ENCODE measurements at places on chromosomes 11 and 22.

DNA sequence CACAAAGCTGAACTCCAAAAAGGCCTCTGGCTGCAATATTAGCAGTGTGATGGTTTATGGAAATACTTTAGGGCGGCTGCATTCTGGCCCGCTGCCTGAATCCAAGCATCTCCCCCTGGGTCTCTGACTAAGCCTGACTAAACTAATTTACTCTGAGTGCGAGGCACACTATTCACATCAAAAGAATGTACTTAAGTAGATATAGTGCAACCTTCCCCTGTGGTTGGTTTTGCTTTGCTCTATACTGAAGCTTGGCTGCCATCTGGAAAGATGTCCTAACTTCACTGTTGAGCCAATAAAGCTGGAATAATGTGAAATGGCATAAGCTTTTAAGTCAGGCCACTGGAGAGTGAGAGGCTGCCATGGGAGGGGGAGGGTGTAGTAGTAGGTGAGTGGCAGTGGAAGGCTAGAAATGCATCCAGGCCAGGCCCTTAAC is 321.6 kb downstream of the AASDHPPT start:
- peak; percentile 78 for DNase-seq

DNA sequence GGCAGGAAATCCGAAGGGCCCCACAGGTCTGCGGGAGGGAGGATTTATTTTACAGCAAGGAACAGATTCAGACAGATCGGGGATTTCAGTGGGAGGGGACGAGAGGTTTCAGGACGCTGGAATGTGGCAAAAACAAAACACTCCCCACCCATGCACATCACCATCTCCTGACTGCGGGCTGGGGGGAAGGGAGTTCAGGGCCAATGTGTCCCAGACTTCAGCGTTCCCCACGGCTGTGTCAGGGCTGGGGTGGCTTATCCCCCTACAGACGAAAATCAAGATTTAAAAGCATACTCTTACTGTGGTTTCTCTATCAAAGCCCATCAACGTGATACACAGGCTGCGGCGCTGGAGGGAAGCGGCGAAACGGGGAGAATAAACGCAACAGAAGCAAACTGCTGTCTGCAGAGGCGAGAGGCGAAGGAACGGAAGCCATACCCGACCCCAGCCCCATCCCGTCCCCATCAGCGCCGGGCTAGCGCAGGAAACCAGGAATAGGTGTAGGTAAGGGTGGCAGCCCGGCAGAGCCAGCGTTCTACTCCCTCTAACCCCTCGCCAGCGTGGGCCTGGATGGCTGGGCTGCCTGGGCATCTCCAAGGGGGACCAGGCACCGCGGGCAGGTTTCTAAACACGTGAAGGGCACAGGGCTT is 2.7 kb downstream of the TENM4 start:
- peak; percentile 78 for DNase-seq

GRCh38 chr11:102026217-102026616 is 21.0 kb upstream of the CFAP300 start:
- no peak for DNase-seq

- DNase-seq, result no peak
Observed at GRCh38 chr11:133716602-133717001, 128.7 kb downstream of the SPATA19 start.

GRCh38 chr11:47464483-47464882 is 15.5 kb upstream of the RAPSN start:
- DNase-seq, result no peak

DNA sequence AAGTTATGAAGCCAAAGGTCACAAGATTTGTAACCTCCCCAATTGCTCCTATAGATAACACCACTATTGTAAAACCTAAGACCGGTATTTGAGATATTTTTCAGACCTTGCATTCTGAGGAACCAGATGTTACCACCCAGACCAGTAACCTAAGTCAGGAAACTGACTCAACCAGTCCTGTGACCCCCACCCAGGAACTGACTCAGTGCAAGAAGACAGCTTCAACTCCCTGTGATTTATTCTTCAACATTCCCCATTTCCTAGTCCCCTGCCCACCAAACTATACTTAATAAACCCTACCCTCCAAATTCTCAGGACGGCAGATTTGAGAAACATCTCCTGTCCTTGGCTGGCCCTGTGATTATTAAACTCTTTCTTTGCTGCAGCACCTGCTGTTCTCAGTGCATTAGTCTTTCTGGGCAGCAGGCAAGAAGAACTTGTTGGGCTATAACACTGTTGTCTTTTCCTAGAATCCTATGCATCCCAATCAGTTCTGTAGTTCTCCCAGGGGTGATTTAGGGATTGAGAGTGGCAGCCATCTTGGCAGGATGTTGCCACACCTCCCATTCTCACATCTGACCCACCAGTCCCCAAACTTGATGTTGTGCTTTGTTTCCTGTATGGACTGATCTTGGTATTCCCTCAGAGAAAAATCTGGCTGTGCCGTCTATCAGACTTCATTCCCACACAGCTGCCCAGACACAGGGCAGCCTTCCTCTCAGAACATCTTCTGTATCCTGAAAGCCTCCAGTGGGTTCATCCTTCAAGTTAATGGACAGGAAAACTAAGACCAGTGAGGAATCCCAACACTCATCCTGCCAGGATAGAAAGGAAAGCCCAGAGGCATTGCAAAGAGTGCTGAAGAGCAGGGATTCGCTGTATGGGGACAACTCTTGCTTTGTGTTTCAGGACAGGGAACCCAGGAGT is 104.0 kb downstream of the PDE2A start:
- DNase-seq, result no peak

DNA sequence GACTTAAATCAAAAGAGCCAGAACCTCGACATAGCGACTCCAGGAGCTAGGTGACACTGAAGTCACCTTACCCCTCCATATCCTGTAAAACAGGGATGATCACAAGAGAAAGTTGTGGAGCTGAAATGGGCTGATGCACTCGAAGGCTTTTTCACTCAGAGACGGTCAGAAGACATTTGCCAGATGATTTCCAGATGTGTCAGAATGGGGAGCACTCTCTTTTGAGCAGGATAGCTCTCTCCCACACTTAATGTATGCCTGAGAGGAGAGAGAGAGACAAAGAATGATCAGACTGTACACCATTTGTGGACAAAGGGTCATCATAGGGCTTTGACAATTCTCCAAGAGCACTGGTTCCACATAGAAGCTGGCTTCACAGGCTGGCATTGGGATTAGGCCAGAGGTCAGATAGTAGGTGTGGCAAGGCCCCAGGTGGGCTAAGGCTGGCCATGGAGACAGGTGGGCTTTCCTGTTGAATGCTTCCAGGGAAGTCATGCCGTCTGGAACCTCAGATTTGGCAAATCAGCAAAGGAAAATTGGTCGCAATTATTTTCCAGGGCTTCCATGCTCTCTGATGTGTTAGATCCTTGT is 42.3 kb upstream of the ETS1 start:
- DNase-seq, result peak; percentile 52

- no peak for DNase-seq
Observed at GRCh38 chr11:88448131-88448670, 110.7 kb upstream of the CTSC start.

- DNase-seq, result no peak
Observed at GRCh38 chr22:48531761-48532435, 1295.8 kb downstream of the BRD1 start.

DNA sequence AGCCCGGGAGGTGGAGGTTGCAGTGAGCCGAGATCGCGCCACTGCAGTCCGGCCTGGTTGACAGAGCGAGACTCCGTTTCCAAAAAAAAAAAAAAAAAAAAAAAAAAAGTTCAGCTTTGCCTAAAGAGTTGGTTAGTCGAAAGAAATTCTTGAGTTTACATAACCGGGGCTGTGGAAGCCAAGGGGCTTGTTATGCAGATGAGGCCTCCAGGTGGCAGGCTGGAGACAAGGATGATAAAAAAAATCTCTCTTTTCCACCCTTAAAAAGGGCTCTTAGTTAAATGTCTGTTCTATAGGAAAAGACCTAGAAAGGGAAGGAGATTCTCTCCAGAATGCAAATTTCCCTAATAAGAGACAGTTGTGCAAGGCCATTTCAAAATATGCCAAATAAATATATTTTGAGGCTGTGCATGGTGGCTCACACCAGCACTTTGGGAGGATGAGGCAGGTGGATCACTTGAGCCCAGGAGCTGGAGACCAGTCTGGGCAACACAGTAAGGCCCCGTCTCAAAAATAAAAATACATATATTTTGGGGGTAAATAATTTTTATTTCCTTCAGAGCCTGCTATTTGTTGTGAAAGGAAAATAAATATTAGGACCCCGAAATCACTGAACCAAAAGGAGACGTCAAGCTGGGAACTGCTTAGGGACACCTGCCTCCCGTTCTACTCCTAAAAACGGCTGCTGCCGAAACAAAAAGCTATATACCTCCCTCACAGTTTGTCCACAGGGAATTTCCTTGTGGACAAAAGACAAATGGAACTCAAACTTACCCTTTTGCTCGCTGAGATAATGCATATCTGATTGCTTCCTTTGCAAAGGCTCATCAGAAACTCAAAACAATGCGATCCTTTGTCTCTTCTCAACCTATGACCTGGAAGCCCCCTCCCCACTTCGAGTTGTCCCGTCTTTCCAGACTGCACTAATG is 2.4 kb upstream of the IFITM2 start:
- DNase-seq, result no peak

DNA sequence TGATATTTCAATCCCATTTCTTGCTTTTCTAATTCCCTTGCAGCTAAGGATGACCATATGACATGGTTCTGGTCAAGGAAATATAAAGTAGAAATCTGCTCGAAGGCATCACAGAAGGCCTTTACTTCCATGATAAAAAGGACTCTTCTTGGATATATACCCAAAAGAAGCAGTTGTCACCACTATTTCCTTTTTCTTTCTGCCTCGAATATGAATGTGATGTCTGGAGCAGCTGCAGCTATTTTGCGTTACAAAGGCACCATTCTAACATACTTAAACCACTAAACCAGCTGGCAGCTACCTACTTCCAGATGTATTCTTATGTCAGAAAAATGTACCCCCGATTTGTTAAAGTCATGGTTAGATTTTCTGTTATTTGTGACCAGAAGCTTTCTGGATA is 18.9 kb downstream of the EXPH5 start:
- no peak for DNase-seq

GRCh38 chr11:94801866-94802460 is 33.8 kb downstream of the AMOTL1 start:
- no peak for DNase-seq

- DNase-seq, result no peak
Observed at GRCh38 chr22:19819911-19820879, 34.5 kb downstream of the GNB1L start.

DNA sequence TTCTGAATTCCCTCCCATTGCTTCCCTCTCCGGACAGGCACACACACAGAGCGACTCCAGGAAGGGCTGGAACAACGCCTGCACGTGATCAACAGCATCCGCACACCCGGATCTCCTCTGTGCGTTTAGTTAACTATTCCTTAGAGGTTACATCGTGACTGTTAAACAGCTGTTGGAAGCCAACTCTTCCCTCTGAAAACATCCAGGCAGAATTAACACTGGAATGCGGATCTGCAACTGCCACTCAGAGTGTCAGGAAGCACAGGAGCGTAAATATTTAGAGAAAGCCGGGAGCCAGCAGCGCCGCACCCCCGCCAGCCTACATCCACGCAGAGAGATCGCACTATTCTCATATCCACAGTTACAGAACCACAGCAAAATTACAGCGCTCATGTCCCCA is 46.2 kb downstream of the SHANK2 start:
- no peak for DNase-seq

- no peak for DNase-seq
Observed at GRCh38 chr11:115226556-115226955, 277.7 kb downstream of the CADM1 start.

DNA sequence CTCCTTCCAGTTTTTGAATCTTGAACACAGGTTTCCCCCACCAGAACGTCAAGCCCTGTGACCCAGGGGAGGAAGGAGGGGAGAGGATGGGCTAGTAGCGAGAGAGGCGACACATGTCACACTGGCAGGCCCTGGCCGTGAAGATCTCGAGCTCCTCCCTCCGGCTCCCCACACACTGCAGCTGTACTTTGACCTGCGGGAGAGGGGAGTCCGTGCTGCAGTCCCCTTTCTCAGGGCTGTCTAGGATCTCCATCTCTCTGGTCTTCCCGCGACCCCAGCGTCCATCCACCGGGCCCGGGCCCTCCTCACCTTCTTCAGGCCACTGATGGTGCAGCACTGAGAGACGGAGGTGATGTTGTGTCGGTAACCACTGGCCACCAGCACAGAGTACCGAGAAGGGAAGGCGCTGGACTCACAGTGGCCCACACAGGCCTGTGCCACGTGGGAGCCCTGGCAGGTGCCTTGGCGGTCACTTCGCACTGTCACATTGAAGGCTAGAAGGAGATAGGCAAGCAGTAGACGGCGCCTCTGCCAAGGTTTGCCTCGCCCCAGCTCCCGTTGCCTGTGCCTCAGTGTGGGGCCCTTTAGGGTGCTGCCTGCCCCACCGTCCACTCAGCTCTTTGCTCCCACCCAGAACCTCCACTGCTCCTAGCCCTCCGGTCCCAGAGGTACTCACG is 873 bp downstream of the GPHA2 start:
- no peak for DNase-seq

DNA sequence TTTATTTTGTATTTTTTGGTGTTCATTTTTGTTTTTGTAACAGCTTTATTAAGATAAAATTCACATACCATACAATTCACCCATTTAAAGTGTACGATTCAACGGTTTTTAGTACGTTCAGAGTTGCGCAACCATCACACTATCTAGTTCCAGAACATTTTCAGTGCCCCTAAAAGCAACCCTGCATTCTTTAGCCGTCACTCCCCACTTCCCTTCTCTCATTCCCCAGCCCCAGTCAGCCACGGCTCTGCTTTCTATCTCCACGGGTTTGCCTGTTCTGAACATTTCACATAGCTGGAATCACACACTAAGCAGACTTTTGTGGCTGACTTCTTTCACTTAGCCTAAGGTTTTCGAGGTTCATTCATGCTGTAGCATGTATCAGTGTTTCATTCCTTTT is 9.6 kb upstream of the KCNQ1OT1 start:
- no peak for DNase-seq

DNA sequence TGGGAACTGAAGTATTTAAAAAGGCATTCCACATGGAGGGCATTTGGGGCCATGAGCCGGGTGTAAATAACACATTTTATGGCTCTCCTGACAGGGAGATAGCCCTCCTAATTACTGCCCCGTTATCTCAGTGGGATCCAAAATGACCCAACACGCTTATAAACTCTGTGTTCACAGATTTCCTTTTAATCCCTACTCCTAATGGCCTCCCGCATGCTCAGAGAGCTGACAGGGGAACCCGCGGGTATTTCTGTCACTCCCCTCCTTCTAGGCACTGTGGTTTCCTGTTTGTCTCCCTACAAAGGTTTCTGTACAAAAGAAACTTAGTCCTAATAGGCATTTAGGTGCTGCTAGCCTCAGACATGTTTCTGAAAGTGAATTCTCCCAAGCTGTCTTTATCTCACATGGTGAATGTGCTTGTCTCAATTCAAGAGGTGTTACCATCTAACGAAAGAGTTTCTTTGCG is 202.8 kb upstream of the SEZ6L start:
- DNase-seq, result no peak

GRCh38 chr11:131311776-131312514 is 58.5 kb upstream of the NTM start:
- DNase-seq, result no peak

- DNase-seq, result no peak
Observed at GRCh38 chr11:135036488-135037297, 624.7 kb upstream of the B3GAT1 start.

Measured in coronary artery (tissue), 2 donors.